ENCODE measurements at places on chromosomes 3 and 15. TPM values are rescaled to one million over a fixed set of nuclear protein-coding genes. Genes with fewer than 3 reads are reported as not detected.

DAPK2 gene
- total RNA-seq, result 3.8 TPM

A4GNT gene
- not detected for total RNA-seq

GLDN gene
- not detected for total RNA-seq

HCLS1 gene
- total RNA-seq, result 0.13 TPM

MAGEL2 gene
- not detected for total RNA-seq

IL17RC gene
- total RNA-seq, result 16.6 TPM

BFSP2 gene
- not detected for total RNA-seq

CFAP92 gene
- not detected for total RNA-seq

KIF7 gene
- 5.7 TPM for total RNA-seq

UCN2 gene
- 8.6 TPM for total RNA-seq

P2RY14 gene
- total RNA-seq, result not detected

INSYN1 gene
- 2.4 TPM for total RNA-seq

EIF4E3 gene
- total RNA-seq, result 1.6 TPM

RASGRP1 gene
- 0.40 TPM for total RNA-seq

PCOLCE2 gene
- total RNA-seq, result 33.5 TPM

POTEB3 gene
- total RNA-seq, result not detected

UBAP1L gene
- 0.48 TPM for total RNA-seq

P3H2 gene
- total RNA-seq, result 29.4 TPM
